ENCODE measurements at places on chromosomes 12 and 14.

DNA sequence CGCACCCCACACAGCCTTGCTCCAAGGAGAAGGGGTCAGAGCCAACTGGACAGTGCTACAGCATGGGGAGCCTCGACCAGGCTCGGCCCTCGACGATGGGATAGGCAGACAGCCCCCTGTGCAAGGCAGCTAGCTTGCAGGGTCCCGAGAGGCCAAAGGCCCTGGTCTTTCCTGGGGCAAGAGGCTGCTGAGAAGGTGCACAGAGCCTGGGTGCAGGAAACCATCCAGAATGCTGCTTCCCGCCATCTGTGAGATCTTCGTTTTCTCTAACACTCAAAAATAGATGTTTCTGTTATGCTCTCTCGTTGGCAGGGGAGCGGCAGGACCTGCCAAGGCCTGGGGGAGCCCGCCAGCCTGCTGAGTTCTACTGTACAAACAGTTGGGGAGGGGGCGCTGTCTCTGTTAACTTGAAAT, 168.0 kb upstream of the RTL1 start:
- no peak for DNase-seq

GRCh38 chr12:2557597-2557996, 237.2 kb upstream of the FKBP4 start:
- DNase-seq = no peak

DNA sequence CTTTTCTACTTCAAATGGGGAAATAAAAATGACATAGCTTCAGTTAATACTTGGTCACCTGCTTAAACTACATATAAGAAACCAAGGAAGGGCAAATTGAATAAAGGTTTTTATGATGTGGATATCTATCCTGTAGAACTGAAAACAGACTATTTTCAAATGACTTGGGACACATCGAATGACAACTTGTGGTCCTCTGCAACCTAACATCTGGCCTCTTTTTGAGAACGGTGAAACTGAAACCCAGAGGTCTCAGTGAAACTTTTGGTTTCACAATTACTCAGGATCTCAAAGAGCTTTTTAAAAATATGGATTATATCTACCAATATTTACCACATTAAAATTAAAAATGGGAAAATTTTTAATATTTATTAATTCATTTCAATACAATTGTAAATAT, 65.2 kb downstream of the PPP2R5E start:
- DNase-seq = no peak

- no peak for DNase-seq
Observed at GRCh38 chr12:122064780-122065588, 13.6 kb upstream of the MLXIP start.

DNA sequence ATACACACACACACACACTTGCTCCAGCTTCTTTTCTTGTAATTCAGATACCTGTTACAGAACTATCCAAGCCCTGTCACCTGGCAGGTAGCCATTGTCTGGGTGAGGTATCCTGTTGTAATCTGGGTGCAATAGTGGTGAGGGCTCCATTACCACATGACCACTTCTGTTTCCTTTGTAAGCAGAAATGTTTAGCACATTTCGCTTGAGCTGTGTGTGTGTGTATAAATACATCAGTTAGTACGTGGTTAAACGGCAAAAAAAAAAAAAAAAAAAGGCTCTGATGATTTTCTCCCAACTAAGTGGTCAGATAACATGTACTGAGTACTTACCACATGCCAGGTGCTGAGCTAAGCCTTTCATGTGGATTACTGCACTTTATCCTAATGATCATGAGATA, 129.3 kb upstream of the SSTR1 start:
- no peak for DNase-seq

DNA sequence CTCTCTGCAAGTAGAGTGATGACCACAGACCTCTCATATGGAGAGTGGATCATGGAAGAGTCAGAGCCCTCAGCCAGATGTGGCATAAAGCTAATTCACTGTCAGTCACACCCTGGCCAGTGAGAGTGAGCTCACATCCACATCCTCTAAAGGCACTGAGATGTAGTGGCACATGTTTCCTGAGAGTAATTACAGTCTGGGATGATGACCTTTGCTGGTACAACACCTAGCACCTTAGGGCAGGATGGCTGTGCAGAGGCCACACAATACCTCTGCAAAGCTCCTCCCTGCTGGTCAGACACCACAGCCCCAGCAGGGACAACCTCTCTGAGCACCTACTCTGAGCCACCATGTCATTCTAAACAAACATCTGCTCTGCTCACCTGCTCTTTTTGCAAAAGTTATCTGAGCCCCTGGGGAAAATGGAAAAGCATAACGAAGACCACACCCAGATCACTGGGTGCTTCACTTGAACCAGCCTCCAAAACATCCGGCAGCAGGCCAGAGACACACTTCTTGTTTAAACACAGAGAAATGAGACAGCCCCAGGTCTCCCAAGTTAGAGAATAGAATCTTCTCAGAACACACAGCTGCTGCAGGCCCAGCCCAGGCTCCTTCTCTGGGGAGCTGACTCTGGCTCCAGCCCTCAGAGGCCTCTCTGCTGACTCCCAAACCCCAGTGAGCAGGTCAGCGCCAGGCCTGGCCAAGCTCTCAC, 30.3 kb downstream of the PITPNM2 start:
- no peak for DNase-seq

- DNase-seq = no peak
Observed at GRCh38 chr14:76056128-76056527, 70.6 kb downstream of the IFT43 start.

GRCh38 chr14:103199124-103199523, 75.9 kb downstream of the TNFAIP2 start:
- no peak for DNase-seq

DNA sequence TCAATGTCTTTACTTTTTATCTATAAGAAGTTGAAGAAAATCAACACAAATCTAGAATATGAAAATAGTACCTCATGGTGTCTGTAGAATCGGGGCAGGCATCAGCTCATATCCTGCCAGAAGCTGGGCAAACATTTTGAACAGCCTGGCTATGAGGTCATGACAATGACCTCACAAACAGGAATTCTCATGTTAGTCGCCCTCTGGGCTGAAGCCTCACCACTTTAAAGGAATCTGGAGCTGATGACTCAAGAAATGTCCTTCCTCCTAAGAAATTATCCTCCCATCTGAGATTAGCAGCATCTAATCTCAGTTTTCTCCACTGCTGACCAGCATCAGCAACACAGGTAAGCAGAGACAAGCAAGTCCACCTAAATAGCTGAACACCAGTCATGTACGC, 27.1 kb downstream of the CLIP1 start:
- DNase-seq = no peak

DNA sequence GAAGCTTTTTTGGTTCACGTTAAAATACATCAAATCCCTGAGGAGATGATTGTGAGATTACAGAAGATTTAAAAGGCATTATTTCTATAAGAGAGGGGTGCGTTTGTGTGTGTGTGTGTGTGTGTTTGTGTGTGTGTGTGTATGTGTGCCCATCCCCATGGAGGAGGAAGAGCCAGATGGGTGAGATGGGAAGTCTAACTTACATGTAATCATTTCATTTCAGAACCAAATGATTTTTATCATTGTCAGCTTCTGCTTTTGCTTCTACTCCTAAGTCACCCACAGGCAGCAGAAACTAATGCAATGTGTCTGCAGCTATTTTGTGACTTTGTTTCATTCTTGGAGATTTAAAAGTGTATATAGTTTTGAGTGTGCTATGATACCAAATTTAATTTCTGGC, 68.7 kb downstream of the SLC4A8 start:
- DNase-seq = no peak

DNA sequence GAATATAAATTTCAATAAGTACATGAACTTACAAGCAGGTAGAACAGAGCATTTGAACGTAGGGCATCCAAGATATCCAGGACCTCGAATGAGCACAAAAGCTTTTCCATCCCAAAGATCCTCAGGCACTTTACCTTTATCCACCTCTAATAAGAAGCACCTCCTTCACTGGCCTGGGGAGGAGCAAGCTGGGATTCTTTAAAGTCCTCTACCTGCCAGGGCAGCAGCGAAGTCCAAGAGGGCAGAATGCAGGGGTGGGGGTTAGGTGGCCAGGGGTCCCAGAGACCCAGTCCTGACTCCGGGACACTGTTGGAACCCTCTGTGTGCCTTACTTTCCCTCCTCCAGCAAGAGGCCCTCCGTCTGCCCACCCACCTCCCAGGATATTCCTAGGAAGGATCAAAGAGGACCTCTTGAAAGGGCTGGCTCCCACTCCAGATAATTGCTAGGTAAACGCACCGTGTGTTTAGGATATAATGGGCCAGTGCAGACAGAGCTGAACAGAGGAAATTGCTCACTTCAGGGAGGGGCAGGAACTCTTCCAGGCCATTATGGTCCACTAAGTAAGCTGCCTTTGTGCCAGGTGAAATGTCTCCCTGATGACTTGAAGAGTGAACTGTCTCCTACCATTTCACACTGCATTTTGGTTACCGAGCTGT, 68.1 kb downstream of the TTC9 start:
- DNase-seq = no peak

DNA sequence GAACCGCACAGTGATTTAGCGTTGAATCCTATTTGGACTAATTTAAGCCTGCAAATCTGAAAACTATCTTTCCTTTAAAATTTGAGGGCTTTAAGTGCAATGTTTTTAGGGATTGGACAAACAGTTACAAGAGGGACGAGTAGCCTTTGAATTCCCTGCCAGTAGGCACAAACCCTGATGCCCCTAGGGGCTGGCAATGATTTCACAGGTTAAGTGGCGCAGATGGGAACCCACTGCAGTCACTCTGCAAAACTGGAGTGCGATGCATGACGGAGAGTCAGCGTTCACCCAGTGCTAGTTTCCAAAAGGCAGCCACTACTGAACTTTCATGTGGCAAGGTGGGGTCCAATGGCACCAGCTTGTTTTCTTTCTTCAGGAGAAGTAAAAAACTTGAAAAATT, 99.4 kb upstream of the FRMD6 start:
- no peak for DNase-seq

DNA sequence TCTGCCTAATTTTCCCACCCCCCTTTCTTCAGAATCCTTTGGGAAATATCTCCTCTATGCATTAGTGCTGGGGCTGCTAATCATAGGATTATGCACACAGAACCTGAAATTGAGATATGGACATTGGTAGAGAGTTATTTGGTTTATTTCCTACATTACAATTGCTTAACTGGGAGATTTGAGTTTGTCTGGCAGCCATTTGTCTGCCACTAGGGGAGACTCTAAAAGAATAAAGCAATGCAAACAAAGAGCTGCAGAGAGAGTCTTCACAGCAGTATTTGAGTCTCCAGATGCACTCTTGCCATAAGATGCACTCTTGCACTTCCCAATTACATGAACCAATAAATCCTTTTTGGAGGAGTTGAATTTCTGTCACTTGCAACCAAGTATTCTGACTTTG, 12.0 kb upstream of the PCNX4 start:
- no peak for DNase-seq

- no peak for DNase-seq
Observed at GRCh38 chr14:52446355-52446754, 106.0 kb downstream of the TXNDC16 start.

DNA sequence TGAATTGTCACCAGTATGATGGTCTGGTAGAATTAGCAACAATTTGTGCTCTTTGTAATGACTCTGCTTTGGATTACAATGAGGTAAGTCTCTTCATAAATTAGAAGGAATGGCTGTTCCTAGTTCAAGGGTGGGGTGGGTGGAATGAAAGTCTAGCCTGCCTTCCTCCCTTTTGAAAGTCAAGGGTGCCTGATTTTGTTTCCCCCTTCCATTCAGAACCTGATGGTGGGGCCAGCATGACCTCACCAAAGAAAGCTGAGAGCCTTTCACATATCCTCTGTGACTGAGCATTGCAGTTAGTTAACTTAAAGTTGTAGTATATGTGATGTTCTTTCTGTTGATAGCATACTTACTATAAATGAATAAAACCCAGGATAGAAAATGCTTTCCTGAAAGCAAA, 52.2 kb downstream of the ATP2A2 start:
- DNase-seq = no peak

DNA sequence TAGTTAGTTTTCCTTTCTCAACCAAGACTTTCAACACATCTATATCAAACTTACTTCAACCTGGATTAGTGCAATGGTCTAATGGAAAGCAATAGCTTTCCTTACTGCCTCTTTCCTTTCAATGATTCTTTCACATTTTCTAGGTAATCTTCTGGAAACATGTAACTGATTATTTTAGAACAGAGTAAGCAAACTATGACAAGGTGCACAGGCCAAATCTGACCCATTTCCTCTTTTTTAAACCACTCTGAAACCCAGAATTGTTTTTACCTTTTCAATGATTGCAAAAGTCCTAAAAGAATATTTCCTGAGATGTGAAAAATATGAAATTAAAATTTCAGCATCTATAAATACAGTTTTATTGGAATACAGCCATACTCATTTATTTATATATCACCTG, 81.6 kb upstream of the TMTC2 start:
- DNase-seq = no peak
